Thyroid gland (tissue), 4 donors: ENCODE measurements at places on chromosomes 3 and 15. TPM values are rescaled to one million over a fixed set of nuclear protein-coding genes. Genes with fewer than 3 reads are reported as not detected.

The SRGAP3 gene
- total RNA-seq = 21.8 TPM

The ATP13A4 gene
- total RNA-seq = 348 TPM

The ADGRG7 gene
- total RNA-seq = not detected

GRCh38 chr3:50100956-50101845 lies 12.5 kb downstream of the RBM5 start:
- no peaks in the 10 kb centered on the region for H3K4me1 ChIP-seq
- no peak overlapping the region for H3K27ac ChIP-seq
- no peaks in the 10 kb centered on the region for H3K27me3 ChIP-seq
- peaks cover 96% of the 10 kb centered on the region for H3K36me3 ChIP-seq

GRCh38 chr3:151553888-151554287 lies 93.0 kb upstream of the IGSF10 start:
- H3K27me3 ChIP-seq = no peaks in the 10 kb centered on the region
- no peak overlapping the region for H3K4me3 ChIP-seq
- H3K4me1 ChIP-seq = no peaks in the 10 kb centered on the region
- no peaks in the 10 kb centered on the region for H3K36me3 ChIP-seq
- H3K27ac ChIP-seq = no peak overlapping the region
- DNase-seq = peak; percentile 5

DNA sequence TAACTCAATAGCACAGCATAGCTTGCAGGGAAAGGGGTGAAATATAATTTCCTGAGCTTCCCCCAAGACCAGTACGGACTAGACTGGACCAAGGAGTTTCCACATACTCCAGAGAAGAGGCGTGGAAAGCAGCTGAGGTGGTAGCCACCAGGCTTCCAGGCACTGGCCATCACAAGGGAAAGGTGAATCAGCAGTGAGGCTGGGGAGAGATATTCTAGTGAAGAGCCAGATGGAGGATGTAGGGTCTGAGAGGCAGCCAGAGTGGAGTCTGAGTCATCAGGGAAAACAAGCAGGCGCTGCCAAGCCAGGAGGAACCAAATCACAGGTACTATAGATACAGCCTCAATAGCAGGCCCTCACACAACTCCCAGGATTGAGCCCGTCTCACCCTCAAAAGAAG lies 9.6 kb upstream of the RASA2 start:
- H3K27ac ChIP-seq = no peak overlapping the region
- no peak for DNase-seq
- no peak overlapping the region for H3K4me3 ChIP-seq
- H3K36me3 ChIP-seq = no peaks in the 10 kb centered on the region

GRCh38 chr15:62850791-62851291 lies 191.7 kb upstream of the TPM1 start:
- H3K27ac ChIP-seq = no peak overlapping the region
- no peaks in the 10 kb centered on the region for H3K4me1 ChIP-seq
- no peaks in the 10 kb centered on the region for H3K36me3 ChIP-seq

DNA sequence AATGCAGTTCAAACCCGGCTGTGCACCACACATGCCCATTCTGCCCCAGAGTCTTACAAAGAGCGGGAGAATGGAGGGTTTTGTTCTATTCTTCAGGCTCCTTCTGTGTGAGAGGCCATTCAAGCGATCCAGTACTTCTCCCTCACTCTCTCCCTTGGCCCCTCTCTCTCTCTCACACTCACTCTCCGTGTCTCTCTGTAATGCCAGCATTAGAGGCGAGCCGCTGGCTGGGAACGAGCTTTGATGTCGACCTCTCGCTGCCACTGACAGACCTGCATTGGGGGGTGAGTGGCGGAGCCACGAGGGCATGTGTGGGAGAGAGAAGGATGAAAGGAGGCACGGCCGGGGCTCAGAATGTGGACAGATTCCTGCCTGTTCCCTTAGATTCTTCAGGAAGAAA lies 231.7 kb upstream of the ARRDC4 start:
- no peaks in the 10 kb centered on the region for H3K4me1 ChIP-seq
- no peaks in the 10 kb centered on the region for H3K36me3 ChIP-seq
- H3K27ac ChIP-seq = no peak overlapping the region

GRCh38 chr3:14497321-14497720 lies 42.8 kb downstream of the GRIP2 start:
- no peak for DNase-seq
- H3K36me3 ChIP-seq = no peaks in the 10 kb centered on the region
- no peak overlapping the region for H3K27ac ChIP-seq

DNA sequence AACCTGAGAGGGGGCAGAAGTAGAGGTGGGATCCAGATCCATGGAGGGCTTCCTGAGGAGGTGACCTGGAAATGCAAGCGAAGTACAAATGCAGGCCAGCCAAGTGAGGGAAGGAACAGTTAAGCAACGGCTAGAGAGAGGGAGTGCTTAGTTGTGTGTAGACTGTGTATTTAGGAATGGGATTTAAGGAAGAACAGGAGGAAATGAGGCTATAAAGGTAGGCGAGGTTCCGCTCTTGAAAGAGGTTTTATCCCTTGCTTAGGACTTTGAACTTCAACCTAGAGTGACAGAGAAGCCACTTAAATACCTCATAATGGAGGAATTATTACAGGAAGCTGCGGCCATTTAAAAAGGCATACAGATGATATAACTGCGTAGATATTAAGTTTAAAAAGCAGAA lies 295.1 kb downstream of the THSD4 start:
- no peak for DNase-seq
- H3K27me3 ChIP-seq = no peaks in the 10 kb centered on the region
- peaks cover 26% of the 10 kb centered on the region for H3K4me1 ChIP-seq
- H3K27ac ChIP-seq = no peak overlapping the region
- no peaks in the 10 kb centered on the region for H3K36me3 ChIP-seq
- H3K4me3 ChIP-seq = no peak overlapping the region

GRCh38 chr15:78437107-78437761 lies 782 bp upstream of the IREB2 start:
- no peaks in the 10 kb centered on the region for H3K27me3 ChIP-seq
- H3K4me1 ChIP-seq = peaks cover 21% of the 10 kb centered on the region
- peaks cover 8% of the 10 kb centered on the region for H3K36me3 ChIP-seq
- no peak for DNase-seq
- peak overlapping the region; percentile 70 for H3K4me3 ChIP-seq

DNA sequence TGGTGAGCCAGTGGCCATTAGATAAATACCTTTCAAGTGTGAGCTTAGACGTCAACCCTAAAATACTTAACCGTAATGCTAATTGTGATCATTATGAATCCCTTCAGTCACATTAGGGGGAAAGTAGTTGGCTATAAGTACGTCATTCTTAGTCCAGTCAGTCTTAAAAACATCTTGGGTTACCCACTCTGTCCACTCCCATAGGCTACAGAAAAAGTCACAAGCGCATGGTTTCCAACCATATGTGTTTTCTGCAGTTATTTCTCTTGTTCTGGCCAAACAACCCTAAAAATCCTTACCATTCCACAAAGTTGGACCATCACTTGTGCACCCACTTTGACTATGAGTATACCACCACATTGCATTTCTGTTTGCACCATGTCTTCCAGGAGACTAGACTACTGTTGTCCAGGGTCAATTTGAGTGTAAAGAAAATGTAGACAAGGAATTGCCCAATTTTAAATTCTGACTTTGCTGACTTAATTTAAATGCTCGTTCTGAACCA lies 3.3 kb downstream of the RPL15 start:
- no peaks in the 10 kb centered on the region for H3K27me3 ChIP-seq
- no peak overlapping the region for H3K4me3 ChIP-seq
- no peak for DNase-seq
